Vagina (tissue), 2 donors: ENCODE measurements at places on chromosomes 6 and 20.

- DNase-seq, result no peak
Observed at GRCh38 chr20:9363673-9364072, 150.7 kb upstream of the LAMP5 start.

DNA sequence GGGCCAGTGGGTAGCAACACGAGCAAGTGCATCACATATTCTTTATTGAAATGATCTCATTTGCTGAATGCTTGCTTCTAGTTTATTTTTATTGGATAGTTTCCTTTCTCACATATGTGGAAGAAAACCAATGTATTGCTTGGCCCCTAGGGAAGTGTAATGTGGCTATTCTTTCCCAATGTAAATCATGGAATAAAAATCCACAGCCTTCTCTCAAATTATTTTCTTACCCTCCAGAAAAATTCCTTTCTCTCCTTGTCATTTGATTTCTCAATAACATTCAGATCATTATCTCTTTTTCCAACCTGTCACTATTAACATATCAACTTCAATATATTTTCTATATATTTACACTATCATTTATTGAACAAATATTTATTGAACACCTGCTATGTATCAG, 51.9 kb upstream of the PTPRK start:
- DNase-seq, result no peak

DNA sequence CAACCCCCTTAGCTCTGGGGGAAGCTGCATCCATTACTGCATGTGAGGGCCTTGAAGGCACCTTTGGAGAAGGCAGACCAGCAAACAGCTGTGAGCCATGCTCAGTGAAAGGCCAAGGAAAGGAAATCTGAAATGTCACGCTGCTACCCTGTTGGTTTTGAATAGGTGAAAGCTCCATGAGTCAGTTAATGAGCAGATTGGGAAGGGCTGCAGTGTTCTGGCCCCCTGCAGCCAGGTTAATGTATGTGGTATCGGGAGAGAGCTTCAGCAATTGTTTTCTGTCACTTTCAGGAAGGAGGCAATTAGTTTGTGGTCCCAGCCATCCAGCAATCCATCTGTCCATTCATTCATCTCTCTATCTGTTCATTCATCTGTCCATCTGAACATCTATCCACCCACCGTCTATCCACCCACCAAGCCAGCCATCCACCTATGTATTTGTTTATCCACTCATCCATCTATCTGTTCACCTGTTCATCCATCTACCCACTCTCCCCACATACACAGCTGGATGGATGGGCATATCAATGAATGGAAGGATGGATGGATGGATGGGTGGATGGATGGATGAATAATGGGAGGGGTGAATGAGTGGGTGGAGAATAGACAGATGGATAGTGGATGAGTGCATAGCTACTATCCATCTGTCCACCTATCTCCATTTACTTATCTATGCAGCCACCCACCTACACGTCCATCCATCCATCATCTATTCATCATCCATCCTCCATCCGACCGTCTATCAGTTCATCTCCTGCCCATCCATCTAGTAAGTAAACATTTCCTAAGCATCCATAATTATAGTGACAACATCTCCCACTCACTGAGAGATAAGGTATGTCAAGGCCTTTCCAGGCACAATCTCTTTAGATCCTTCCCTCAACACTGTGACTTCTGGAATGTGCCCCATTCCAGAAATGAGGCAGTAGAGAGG, 16.0 kb downstream of the PCK1 start:
- DNase-seq, result no peak

DNA sequence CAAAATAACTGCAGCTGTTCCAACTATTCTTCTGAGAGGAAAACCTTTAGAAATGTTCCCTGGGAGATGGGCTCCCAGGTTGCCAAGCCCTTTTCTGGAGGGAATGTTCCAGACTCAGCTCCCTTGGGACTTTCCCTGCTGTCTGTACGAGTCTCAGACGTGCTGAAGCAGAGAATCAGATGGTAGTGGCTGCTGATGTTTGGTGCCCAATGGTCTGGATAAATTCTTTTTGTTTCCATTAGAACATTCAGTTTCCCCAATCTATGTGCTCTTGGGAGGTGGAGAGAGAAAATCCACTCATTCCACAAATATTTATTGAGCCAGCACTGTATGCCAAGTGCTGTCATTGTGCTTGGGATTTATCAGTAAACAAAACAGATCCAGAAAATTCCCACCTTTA, 40.0 kb downstream of the SNHG17 start:
- no peak for DNase-seq

DNA sequence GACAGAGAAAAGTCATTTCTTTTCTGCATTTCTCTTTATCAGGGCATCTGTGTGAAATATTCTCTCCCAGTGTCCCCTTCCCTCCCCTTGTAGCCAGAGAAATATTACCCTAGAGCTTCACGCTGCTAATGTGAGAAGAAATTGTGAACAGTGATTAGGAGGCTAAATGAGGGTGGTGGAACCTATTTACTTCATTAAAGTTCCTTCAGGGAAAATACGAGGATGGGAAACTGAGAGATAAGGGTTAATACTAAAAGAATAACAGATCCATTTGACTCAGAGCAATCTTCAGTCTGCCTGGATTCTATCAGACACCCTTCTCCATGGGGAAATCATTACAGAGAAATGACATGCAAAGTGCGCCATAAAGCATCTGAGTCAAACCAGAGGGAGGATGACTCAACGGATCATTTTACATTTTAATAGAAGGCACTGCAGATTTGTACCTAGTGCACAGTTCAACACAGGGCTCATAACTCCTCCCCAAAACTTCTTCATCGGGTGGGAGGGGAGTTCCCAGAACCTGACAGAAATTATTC, 131.3 kb downstream of the GJA10 start:
- no peak for DNase-seq

- no peak for DNase-seq
Observed at GRCh38 chr6:79466207-79466834, 70.9 kb downstream of the LCA5 start.

DNA sequence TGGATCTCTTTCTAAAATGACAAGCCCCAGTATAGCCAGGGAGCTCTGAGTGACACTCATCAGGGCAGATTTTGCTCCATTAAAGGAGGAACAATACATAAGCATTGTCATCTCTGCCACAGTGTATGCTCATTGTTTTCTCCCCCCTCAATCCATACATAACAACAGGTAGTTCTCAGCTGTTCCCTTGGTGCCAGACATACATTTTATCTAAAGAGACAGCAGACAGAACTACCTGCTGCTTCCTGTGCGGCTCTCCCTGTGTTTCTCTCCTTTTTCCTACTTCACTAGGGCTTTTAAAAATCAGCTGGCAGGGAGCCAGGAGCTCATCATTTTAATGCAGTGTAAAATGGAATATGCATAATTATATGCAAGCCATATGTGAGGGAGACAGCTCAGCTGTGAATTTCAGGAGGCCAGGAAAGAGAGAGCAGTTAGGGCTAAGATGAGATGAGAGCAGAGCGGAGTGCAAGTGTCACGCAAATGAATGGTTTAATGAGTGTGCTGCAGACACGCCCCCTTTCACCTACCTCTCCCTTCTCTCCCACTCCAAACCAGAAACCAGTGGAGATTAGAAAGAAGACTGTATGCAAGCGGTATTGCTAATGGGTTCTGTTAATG, 96.0 kb downstream of the SOBP start:
- no peak for DNase-seq

GRCh38 chr6:115887891-115888290, 172.8 kb downstream of the FRK start:
- DNase-seq, result no peak

DNA sequence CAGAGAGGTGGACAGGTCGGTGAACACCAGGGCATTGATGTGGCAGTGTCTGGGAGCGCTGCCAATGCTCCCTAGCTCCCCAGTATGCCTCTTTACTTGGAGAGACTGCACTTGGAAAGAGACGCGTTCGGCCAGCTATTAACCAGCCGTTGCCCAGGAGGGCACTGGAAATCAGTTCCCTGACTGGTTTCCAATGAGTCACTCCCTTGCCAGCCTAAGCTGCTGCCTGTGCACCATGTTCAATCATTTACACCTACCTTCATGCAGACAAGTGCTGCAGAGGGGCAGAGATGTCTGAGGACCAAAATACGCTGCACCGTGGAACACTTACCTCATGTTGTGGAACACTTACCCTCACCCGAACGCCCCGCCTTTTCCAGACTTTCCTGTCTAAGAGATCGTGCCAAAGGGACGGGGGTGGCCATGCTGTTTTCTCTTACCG, 151.6 kb downstream of the SOBP start:
- DNase-seq, result no peak

DNA sequence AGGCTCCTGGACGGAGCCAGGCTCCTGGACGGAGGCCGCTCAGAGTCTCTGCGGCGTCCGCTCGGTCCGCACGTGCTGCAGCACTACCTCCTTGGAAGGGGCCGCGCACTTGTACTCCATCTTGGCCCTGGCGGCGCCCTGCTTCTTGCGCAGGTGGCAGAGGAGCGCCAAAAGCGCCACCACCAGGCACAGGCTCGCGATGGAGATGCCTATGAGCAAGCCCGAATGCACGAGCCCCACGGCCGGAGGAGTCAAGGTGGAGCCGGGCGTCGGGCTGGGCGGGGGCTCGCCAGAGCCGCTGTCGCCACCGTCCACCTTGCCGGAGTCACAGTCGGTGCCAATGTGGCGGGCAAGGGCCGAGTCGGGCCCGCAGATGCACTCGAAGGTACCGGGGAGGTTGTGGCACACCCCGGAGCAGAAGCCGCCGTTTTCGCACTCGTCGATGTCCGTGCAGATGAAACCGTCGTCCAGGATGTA, 1.7 kb downstream of the THBD start:
- no peak for DNase-seq

- DNase-seq, result no peak
Observed at GRCh38 chr6:26436018-26436417, 4.3 kb upstream of the BTN3A3 start.

DNA sequence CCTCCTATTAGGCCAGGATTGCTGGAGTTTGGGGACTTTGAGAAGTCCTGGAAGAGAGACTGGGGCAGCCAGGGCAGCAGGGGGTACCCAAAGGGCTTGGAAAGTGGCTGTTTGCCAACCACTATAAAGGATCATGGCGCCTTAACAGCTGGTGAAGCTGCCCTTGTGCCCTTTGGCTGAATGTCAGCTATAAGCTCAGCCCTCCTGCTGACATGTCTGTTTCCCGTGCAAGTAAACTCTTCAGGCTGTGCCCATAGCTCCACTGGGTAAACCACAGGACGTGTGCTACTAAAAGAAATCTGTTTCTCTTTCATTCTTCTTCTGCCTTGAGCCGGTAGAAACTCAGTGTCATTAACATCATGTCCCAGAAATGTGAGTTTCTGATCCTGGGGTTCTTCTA, 97.3 kb downstream of the CAP2 start:
- DNase-seq, result no peak

GRCh38 chr6:90859056-90859455, 272.2 kb upstream of the MAP3K7 start:
- DNase-seq, result no peak

- DNase-seq, result no peak
Observed at GRCh38 chr6:105783333-105783935, 302.7 kb upstream of the PRDM1 start.

- no peak for DNase-seq
Observed at GRCh38 chr20:46312075-46312944, 4.0 kb upstream of the CDH22 start.

GRCh38 chr6:7264041-7264440, 49.0 kb downstream of the SSR1 start:
- no peak for DNase-seq

- DNase-seq, result no peak
Observed at GRCh38 chr6:76852776-76853175, 610.5 kb downstream of the HTR1B start.

DNA sequence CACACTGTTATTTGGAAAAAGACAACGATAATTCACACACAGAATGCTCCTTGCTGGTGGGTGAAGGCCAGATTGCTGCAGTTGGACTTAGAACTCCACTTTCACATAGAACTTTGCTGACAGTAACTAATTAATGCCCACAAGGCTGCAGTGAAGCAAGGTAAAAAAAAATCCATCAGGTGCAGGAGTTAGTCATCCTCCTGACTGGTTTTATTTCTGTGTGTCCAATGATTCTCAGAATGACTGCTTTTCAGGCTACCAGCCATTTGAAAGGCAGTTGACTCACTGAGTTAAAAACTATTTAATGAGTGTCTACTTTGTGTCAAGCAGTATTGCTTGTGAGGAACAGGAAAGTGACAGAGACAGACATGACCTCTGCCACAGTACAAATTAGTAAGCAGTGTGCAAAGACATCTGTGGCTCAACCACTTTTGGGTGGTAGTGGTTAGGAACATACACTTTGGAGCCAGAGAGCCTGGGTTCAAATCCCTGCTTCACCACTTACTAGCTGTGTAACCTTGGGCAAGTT, 41.9 kb downstream of the ELOVL5 start:
- DNase-seq, result no peak

DNA sequence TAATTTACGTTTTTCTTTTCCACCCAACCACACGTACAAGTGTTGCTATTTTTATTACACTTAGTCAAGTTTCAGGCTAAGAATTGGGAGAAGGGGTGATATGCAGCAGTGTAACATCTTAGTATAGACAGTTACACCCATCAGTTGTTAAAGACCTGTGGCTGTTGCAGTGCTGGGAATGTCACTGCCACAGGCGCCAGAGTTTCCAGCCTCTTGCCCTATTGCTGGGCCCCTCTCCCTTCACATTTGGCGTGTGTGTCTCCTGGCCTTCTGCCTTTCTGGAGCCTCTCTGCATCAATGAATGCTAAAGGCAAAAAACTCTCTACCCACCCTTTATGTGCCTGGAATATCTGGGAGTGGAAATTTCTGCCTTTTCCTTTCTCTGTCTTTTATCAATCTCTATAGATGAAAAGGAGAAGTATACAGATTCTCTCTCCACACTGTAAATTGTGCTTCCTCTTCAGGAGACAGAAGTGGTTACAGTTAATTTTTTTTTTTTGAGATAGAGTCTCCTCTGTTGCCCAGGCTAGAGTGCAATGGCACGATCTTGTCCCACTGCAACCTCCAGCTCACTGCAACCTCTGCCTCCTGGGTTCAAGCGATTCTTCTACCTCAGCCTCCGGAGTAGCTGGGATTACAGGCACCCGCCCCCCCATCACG, 73.0 kb downstream of the TIAM2 start:
- DNase-seq, result no peak

DNA sequence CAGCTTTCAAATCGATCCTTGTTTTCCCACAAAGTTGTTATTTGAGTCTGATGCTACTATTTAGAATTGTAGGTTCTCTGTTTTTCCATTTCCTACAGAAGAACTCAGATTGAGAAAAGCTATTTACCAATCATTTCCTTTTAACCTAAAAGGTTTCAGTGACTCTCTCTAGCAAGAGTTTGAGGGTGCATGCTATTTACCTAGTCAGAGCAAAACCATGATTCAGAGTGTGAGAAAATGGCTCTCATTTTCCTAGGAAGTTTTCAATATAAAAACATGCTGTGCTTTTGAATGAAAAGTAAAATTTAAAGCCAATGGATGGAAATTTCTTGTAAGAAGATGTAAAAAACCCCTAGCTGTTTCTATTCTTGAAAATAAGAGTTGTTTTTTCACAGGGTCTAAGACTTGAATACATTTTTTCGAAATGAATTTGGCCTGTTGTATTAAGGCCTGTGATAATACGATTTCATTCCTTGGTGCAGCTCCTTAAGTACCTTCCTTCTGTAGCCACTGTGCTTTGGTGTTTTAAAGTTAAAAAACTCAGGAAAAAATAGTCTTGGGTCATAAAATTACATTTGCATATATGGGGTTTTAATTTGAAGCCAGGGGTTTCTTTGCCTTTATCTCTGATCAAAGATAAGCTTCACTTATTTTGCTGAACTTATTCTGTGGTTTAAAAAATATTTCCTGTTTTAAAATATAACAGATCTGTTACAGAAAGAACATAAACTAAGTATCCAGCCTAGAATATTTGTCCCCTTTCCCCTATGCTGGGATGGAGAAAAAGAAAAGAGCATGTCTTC, 18.0 kb upstream of the RSPH3 start:
- DNase-seq, result no peak
